ENCODE measurements at places on chromosomes 4 and X. TPM values are rescaled to one million over a fixed set of nuclear protein-coding genes. Genes with fewer than 3 reads are reported as not detected.

The NHSL2 gene
- 9.9 TPM for total RNA-seq

The HSFX4 gene
- not detected for total RNA-seq

The SPIN2B gene
- 12.7 TPM for total RNA-seq

The MAOA gene
- total RNA-seq = 0.38 TPM

The NMU gene
- total RNA-seq = 1.4 TPM

The PHKA1 gene
- 0.55 TPM for total RNA-seq

The MOSPD2 gene
- 8.5 TPM for total RNA-seq

The FMR1NB gene
- not detected for total RNA-seq

DNA sequence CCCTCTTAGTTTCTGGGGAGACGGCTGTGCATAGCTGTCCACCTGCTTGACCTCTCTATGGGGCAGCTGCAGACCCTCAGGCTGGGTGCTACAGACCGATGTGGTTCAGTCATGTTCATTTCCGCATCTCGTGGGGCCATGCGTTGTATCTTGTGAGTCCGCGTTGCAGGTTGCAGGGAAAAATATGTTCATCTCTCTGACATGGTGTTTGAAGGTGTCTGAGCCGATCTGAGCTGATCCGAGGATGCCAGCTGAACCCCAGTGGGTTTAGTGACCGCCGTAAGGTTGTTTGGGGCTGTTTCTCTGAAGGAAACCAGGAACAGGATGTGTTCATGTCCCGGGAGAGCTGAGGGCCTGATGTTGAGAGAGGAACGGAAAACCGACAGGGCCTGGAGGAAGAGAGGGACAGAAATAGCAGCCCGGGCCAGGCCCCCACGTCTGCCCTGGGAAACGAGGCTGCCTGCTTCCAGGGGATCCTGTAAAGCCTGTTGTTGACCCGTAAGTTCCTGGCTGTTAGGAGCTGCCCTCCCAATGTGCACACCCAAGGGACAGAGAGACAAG lies 9.8 kb upstream of the P2RY8 start:
- DNase-seq = no peak

- no peak for DNase-seq
Measured at GRCh38 chr4:7839856-7840255, 99.8 kb downstream of the AFAP1 start.

GRCh38 chr4:153465615-153466080 lies 512 bp upstream of the TMEM131L start:
- DNase-seq = no peak

- DNase-seq = no peak
Measured at GRCh38 chr4:93127489-93127888, 701.1 kb upstream of the ATOH1 start.

DNA sequence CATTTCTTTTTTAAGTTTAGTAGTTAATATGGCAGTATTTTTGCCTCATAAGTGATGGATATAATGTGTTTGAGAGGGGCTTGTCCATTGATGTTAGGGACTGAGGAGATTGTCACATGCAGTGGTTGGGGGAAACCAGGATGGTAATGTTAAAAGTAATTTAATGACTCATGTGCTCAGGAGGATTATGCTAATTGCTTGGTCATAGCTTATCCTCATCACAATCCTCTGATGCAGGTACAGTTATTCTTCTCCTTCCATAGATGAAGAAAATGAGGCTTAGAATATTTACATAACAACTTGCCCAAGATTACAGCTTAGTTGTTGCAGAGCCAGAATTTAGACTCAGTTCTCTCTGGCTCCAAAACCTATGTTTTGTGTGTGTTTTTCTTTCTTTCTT lies 94.4 kb upstream of the SCML1 start:
- DNase-seq = no peak

- no peak for DNase-seq
Measured at GRCh38 chr4:100117750-100118149, 72.5 kb downstream of the DDIT4L start.

DNA sequence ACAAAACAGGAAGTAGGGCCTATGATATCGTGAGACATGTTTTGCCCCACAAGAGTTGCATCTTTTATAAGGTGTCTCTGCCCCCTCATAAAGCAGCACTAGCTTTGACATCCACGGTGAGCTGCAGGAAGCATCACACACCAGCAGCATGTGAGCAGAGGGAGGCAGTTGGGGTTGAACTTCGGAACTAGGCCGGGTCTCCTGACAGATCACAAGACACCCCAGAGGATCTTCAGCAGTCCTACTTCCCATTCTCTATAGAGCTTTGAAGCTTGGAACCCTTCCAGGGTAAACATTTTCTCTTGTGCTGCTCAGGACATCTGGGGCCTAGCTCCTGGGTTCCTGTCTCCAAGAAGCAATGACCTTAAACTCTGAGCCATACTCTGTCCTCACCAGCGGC lies 27.5 kb downstream of the YY2 start:
- DNase-seq = no peak

GRCh38 chrX:50606300-50606950 lies 135.8 kb upstream of the DGKK start:
- DNase-seq = no peak

- peak; percentile 44 for DNase-seq
Measured at GRCh38 chr4:128288689-128289106, 1.1 kb upstream of the PGRMC2 start.

- DNase-seq = no peak
Measured at GRCh38 chr4:8695237-8696219, 103.0 kb downstream of the CPZ start.

- DNase-seq = no peak
Measured at GRCh38 chr4:83179205-83179604, 64.7 kb upstream of the PLAC8 start.

GRCh38 chr4:33107814-33108213 lies 2387.6 kb downstream of the PCDH7 start:
- no peak for DNase-seq

- DNase-seq = no peak
Measured at GRCh38 chr4:184395451-184395917, 78.9 kb downstream of the IRF2 start.

DNA sequence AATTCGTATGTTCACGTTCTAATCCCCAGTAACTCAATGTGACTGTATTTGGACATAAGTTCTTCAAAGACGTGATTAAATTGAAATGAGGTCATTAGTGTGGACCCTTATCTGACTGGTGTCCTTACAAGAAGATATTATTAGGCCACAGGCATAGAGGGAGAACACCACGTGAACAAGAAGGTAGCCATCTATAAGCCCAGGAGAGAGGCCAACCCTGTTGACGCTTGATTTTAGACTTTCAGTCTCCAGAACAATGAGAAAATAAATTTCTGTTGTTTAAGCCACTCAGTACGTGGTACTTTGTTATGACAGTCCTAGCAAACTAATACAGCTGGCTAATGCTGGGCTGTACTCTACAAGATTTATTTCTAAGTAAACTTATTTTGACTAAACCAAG lies 1.5 kb upstream of the EIF1AX start:
- no peak for DNase-seq

- no peak for DNase-seq
Measured at GRCh38 chrX:97389761-97390192, 506.1 kb downstream of the RPA4 start.

GRCh38 chrX:46903458-46904242 lies 8.6 kb upstream of the JADE3 start:
- DNase-seq = peak; percentile 36

DNA sequence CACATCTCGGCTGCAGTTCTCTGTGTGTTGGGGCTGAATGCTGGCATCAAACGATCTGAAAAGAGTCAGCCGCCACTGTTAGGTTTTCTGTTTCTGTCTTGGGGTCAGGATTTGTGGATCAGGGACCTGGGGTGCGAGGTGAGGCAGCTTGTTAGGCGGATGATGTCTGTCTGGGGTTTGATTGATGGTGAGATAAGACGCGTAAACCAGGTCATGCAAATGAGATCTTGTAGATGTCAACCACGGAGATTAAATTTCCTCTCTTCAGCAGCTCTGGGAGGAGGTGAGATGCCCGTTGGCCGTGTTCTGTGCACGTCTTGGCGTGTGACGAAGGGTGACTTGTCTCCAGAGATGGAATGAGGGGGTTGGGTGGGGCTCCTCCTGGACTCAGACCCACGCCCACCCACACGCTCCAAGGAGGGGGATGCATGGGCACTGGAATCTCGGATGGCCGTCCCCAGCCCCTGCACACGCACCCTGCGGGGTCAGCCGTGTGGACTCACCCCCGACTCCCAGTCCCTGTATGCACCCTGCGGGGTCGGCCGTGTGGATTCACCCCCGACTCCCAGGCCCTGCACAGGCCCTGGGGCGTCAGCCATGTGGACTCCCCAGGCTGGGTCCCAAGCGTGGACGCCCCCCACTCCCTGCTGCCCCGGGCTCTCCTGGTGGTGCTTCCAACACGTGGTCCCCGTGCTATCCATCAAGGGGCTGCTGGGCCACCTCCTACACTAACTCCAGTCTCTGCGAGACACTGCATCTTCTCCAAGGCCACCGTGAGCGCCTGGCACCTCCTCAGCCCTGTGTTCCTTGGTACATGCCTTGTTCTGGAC lies 16.0 kb upstream of the UVSSA start:
- peak; percentile 69 for DNase-seq

- no peak for DNase-seq
Measured at GRCh38 chr4:62260254-62260653, 1060.1 kb downstream of the ADGRL3 start.

GRCh38 chr4:124890522-124890921 lies 178.0 kb upstream of the ANKRD50 start:
- no peak for DNase-seq

DNA sequence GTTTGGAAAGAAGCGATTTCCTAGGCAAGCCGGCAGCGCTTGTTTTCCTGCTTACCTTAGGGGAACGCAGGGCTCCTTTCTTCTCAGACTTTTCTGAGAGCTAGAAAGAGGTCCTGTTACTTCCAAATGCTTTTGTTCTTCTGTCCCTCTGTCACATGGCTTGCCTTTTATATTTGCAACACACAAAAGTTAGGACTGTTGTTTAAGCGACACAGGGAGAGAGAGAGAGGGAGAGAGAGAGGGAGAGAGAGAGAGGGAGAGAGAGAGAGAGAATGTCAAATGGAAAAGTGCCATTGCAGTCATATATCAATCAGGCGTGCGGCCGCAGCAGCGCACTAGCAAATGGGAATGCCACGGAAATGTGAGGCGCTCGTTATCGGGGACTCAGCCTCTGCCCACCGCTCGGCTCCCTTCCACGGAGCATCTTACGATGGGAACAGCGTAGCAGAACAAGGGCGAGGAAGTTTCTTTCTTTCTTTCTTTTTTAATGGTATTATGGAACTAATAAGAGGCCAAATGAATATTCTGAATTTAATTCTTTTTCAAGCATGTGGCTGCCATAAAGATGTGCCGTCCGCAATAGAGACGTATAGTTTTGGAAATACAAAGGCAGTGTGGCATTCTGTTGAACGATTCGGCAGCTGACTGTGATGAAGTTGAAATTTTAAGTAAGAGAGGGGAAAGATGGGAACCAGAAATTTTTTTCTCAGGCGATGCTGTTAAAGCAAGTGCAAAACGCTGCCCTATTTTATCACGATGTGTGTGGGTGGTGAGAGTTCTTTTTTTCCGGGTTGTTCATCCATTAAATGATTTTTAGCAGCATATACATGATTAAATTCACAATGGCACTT lies at the start of gene NDP:
Gene NDP (minus strand): TSS at position 142 of the 851 bp plus-strand sequence. CDS start 14,745 bp downstream, outside the sequence.
- no peak for DNase-seq

DNA sequence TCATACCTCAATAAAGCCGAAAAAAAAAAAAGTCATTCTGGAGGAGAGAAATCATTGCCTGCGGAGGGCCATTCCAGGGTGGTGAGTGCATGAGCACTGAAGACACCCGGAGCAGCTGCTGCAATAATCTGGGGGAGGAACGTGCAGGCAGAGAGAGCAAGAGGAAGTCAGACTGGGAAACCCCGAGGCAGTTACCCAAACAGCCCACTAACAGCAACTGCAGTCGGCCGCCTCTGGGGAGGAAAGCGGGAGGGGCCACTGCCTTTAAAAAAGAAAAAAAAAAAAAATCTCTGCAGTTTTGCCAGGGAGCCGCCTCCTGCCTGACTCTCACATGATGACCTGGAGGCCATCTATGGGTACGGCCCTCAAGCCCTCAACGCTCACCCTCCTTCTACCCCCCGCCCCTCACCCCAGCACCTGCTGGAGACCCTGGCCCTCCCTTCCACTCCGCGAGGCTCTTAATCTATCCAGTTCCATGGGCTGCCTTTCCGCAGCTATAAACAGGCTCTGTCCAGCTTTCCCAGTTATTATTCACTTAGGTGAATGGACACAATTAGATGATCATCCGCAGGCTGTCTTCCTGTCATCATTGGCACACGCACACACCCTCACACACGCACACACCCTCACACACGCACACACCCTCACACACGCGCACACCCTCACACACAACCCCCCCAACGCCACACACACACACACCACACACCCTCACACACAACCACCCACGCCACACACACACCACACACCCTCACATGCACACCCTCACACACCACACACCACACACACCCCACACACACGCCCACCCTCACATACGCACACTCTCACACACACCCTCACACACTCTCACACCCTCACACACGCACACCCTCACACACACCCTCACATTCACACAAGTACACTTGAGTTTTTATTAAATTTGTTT lies 3.4 kb upstream of the AVPR2 start:
- DNase-seq = peak; percentile 64

DNA sequence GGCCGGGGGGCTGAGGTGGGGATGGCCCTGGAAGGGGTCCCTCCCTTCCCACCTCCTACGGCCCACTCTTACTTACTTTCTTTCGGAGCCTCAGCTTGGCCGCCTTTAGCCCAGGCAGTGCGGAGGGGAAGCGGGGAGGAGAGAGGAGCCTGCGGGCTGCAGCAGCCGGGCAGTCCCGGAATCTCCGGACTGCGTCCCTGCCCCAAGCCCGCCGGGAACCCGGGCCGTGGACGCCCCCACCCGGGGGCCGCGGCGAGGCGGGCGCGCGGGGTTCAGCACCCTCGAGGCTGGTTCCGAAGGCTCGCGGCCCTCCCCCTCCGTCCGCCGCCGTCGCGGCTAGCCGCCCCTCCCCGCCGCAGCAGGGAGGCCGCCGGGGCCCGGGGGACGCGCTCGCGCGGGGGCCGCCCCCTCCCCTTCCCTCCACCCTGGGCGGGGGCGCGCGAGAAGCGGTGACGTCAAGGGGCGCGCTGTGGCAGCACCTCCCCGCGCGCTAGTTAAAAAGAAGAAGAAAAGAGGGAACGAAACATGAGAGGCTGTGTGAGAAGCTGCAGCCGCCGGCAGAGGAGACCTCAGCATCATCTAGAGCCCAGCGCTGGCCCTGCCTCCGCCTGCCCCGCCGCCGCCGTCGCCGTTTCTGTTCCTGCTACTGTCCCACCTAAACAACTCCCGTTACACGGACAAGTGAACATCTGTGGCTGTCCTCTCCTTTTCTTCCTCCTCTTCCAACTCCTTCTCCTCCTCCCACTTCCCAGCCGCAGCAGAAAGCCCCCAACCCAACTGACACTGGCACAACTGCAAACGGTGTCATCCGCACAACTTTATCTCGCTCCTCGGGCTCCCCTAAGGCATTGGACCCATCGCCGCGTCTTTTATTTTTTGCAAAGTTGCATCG lies at the start of gene HHIP:
Gene HHIP (plus strand): TSS at position 526 of the 892 bp plus-strand sequence. CDS start 520 bp downstream, outside the sequence.
- DNase-seq = no peak

Measured in T-cell (primary cell).